Stimulated activated CD4-positive, alpha-beta T cell treated with anti-CD3 and anti-CD28 coated beads, Interleukin-1b, Interleukin-23, amount 100 ng/mL, for 48 hours (primary cell): ENCODE measurements at places on chromosomes 7 and 10.
A peak's percentile ranks its signal among the peaks of the same experiment; 100 is the strongest.

DNA sequence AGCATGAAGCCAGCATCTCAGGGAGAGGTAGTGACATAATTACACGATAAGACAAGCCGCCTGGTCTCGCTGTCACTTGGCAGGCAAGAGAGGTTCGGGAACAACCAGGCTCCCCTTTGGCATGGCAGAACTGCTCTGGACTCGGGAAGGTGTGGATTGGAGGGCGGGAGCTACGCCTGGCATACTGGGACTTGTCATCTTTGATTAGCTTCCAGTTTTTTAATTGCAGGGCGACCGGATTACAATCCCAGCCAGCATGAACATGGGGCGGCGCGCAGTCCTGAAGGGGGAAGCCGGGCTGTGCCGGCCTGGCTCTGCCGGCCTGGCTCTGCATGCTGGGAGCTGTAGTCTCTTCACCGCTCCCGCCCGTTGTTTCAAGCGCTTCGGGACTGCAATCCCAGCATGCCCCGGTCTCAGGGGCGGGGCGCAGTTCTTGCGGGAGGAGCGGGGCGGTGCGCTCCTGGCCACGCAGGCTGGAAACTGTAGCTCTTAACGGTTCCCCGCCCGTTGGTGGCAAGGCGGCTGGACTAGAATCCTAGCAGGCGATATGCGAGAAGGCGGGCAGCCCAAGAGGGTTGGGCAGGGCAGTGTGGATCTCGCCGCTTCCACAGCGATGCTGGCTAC lies 45.5 kb upstream of the ZNF716 start:
- DNase-seq, result no peak

DNA sequence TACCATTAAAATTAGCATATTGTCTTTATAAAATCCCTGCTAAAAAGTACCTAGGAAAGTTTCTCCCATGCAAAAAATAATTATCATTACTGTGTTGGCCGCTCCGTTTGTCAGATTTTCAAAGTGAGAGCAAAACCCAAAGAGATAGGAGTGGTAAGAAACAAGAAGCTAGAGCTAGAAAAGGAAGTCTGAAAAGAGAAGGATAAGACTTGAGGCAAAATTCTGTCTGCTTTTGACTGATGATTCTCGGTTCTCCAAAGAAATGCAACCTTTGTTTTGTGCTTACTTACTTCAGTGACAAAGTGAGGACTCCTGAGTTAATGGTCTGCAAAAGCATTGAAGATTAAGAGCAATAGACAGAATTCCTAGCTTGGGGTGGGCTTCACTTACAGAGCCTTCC lies 33.3 kb upstream of the CAPZA2 start:
- no peak for DNase-seq

- no peak for DNase-seq
Observed at GRCh38 chr7:150412016-150412415, 32.9 kb downstream of the ZNF775 start.

GRCh38 chr10:18479502-18479901 lies 171.9 kb downstream of the NSUN6 start:
- DNase-seq, result no peak

DNA sequence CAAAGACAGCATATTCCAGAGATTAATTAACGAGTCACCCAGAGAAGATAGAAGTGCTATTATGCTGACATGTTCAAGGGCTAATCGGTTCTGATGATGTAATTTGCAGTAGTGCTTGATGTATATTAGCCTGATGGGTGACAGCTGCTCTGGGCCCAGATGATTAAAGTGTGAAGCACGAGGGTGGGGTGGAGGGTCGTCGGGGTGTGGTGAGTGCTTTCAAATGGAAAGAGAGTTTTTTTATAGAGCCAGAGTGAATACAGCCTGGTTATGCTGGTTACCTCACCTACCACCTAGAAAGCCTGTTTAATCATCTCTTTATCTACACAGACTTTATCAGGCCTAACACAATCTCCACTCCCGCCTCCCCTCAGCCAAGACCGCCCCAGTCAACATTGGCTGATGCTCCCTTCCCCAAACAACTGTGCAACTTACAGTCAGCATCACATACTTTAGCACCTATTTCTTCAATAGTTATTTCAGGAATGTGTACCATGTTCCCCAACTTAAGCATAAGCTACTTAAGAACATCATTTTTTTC lies 11.5 kb upstream of the STN1 start:
- DNase-seq, result no peak

DNA sequence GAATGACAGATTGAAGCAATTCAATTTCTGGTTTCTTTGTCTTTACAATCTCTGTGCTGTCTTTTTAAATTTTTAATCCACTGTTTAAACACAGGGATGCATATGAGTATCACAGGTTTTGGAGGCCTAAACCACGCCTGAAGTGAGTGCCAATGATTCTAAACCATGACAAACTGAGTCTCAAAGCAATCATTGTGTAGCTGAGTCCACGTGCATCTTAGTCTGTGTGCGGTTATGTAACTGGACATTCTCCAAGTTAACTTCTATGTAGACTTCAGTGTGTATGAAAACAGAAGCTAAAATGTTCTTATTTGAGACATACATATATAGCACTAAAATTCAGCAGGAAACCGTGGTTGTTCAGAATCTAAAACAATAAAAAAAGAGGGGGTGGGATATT lies 79.3 kb upstream of the ST8SIA6 start:
- no peak for DNase-seq

DNA sequence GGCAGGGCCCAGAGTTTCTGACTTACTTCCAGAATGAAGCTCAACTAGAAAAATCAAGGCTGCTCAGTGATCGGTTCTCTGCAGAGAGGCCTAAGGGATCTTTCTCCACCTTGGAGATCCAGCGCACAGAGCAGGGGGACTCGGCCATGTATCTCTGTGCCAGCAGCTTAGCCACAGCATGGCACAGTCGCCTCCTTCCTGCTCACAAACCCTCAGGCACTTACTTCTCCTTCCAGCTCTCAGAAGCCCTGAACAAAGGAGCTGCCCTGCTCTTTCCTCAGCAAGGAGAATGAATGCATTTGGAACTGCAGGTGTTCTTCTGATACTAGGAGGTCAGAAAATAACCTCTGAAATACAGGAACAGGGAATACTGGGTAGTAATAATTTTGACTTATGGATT lies 219.7 kb upstream of the PRSS1 start:
- no peak for DNase-seq

DNA sequence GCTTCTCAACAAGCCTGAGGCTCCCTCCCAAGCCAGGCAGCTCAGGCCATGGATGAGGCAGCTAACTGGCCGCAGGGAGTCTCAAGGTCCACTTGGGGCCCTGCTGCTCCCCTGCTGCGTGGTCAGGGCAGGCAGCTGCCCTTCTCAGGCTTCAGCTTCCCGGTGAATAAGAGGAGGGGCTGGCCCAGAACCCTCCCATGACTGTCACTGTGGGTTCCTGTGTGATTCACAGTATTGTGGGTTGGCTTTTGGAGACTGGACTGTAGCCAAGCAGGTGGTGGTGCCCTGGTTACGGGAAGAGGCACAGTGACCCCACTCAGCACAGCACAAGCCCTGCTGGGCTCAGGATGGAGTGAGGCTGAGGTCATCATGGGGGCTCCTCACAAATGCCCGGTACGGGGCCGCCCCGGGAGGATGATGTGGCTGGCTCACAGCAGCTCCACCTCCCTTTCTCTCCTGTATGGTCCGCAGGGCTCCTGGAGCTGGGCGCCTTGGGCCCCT lies 189.8 kb downstream of the HECW1 start:
- peak; percentile 48 for DNase-seq

DNA sequence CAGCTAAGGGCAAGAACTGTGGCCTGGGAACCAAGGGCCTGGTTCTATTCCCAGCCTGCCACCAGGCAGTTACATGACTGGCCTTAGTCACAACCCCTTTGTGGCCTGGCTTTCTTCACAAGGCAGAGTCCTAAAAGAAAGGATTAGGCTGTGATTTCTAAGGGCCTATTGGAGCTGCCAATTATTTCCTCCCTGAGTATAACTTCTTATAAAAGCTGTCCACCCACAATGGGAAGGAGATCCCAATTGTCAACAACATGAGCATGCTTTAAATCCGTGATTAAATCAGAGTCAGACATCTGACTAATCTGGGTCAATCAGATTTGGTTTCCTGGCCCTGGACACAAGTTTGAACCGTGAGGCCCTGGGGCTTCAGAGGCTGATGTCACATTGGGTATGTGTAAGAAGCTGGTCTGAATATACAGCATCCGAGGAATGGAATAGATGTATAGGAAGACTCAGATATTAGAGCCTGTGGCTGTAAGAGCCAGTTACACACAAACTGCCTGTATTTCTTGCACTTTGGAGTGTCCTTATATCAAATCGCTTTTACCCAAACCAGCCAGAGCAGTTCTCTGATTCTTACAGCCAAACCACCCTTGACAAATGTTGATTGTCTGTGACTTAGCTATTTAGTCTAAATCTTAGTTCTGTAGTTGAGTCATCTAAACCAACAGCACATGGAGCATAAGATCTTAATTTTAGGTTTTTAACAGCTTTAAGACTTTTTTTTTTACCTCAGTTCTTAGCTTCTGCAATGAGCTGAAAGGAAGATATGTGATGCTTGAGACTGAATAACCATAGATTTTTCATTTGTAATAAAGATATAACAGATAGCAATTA lies 61.3 kb downstream of the ABCB4 start:
- no peak for DNase-seq

GRCh38 chr7:22633286-22633953 lies 93.6 kb upstream of the IL6 start:
- DNase-seq, result no peak

GRCh38 chr7:151102991-151103390 lies 16.7 kb downstream of the AGAP3 start:
- DNase-seq, result no peak

DNA sequence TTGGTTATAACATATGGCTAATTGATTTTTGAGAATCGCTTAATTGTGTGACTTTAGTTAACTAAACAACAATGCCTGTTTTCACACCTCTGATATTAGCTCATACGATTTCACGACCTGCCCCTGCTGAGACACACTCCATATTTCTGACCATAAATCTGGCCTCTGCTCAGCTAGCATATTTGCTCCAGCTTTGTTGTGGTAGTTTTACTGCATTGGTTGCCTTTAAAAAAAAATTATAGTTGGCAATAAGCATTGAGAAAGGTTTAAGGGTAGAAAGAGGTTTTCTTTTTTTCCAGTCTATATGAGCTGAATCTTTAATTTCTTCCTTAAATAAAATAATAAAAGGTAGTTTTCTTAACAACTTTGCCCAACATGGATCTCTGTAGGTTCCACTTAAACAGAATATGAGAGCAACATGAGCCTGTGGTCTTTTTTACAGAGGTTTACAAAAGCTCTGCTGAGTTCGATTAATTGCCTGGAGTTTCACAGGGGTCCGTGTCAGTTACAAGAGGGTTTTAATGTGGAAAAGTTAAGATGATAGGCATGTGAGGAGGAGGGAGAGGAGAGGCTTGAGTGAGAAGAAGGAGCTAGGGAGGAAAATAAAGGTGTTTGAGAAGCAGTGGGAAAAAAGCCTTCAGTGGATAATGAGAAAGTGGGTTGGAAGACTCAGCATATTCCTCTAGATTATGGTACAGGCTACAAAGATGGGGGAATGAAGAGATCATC lies 318.2 kb downstream of the CXCL12 start:
- DNase-seq, result no peak

GRCh38 chr7:12716722-12717121 lies 29.3 kb downstream of the ARL4A start:
- DNase-seq, result no peak

DNA sequence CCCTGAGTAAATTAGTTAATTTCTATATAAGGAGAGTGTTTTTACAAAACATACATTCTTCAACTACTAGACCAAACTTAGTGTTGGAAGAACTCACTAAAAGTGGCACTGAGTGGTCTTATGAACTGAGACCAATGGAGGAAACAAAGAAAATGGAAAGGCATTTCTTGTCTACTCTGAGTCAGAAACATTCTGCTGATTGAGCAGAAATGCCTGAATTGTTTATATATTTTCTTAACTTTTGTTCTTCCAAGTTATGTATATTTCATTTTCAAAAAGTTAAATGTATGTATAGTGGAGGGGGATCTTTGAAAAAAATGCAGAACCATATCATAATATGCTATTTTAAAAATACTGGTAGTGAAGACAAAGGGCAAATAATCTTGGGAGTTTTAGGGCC lies 320.7 kb downstream of the HGF start:
- no peak for DNase-seq

DNA sequence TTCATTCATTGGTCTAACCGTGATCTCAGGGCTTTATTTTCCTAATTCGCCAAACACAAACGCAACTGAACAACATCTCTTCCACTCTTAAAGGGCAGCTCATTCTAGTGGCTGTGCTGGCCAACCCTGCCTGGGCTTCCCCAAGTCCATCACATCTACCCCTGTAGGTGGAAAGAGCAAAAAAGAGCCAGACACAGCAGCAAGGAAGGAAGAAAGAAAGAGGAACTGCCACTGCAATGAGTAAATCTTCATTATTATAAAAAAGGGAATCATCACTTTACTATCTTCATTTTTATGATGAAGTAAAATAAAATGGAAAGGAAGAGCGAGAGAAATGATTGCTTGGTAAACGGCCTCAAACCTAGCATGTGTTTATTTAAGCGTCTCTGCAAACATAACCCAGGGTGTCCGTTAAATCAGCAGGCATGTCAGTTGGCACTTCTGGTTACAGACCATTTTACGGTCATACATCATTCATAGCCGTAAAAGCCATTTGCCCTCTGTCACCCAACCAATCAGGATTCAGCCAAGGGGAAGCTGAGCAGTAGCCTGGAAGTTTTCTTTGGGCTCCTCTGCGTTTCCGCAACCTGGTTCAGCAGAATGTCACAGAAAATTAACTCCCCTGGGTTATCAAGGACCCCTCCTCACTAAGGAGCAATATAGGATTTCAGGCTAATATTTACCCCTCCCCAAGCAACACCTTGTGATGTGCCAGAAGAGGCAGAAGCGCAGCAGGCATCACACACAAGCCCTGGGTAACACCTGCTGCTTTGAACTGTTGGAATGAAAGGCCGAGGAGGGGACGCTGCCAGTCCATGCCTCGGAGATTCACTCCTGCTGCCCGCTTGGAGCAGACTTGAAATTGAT lies 234.0 kb downstream of the SNX10 start:
- DNase-seq, result no peak

- DNase-seq, result no peak
Observed at GRCh38 chr10:61592581-61592980, 70.1 kb upstream of the CABCOCO1 start.

DNA sequence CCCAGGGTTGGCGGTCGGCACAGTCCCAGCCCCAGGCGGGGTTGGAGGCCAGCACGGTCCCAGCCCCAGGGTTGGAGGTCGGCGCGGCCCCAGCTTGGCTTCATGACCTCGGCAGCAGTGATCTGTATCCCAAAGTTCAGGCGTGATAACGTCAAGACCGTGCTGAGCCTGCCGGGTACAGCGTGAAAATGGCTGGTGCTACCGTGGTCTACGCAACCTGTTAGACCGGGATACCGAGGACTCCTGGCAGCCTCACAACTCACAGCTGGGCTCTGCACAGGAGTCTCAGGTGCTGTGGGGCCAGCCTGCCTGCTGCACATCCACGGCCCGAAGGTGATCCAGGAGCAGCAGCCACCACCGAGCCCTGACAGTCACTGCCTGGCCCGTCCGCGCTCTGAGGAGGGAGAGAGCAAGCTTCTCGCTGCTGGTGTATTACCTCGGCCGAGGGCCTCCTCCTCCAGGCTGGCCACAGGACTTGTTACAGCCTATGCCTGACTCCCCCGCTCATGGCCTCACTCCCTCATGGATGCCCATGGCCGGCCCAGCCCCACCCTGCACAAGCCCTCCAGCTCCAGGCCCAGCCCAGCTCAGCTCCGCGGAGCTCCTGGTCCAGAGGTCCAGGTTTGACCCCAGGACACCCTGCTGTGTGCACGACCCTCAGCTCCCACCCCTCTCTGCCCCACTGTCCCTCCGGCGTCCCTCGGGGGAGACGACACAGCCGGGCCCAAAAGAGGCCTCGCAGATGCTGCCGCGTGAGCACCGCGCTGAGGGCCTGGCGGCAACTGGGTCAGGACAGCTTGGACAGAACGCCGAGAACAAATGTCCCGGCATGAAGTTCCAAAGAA lies 156.0 kb downstream of the ELFN1 start:
- DNase-seq, result no peak

- no peak for DNase-seq
Observed at GRCh38 chr7:135798095-135798494, 49.5 kb upstream of the FAM180A start.
